ENCODE measurements at places on chromosomes 2 and 18.
A peak's percentile ranks its signal among the peaks of the same experiment; 100 is the strongest.

DNA sequence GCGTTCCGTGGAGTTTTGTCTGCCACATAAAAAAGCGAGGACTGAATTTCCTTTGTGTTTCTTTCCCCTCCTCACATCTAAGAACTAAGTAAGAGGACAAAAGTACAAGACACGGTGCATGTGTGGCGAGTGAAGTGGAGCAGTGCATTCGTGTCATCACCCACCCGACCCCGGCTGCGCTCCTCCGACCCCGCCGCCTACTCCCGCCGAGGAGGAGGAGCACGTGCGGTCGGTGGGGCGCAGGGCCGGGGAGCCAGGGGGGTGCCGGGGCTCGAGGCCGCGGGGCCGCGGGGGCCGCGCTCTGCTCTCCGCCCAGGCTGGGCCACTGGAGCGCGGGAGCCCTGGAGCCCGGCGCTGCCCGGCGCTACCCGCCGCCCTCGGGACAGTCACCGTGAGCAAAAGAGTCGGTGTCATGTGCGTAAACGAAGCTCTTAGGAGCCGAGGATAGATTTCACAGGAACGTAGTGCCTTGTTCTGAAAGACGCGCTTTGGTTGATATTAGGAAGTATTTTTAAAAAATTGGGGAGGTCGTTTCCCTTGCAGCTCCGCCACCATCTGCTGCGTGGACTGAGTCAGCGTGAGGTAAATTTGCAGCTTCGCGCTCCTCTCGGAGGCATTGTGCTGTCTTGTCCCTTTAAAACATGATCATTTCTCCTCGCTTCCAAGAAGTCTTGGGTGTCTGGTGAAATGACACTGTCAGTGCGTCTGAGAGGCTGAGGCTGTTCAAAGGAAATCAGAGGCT is 11.0 kb downstream of the TBR1 start:
- no peak for DNase-seq

- DNase-seq: no peak
Measured at GRCh38 chr2:158184001-158184400, 82.3 kb downstream of the UPP2 start.

- DNase-seq: peak; percentile 62
Measured at GRCh38 chr2:216302981-216303676, 69.2 kb downstream of the MARCHF4 start.

DNA sequence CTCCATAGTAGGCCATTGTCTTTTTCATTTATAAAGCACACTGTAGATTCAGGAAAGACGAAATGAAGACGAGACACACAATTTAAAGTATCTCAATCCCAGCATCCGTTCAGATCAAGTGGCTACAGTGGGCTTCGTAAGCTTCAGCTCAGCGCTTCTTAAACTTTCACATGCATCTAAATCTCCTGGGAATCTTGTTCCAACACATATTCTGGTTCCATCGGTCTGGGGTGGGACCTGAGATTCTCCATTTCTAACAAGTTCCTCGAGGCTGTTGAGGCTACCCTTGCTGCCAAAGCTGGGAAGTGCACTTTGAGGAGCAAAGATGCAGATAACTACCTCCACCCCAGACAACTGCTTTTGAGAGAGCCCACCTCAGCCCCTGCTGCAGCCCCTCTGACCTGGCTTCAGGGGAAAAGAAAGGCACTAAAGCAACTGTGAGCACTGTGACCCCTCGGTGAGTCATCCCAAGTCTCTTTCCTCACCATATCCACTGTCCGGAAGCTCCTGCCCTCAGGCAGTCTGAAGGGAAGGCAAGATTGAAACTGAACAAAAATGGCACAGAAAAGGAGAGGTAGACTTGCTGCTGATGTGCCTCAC is 201.1 kb upstream of the FBXO11 start:
- peak; percentile 46 for DNase-seq

GRCh38 chr2:98518101-98518500 is 73.4 kb downstream of the INPP4A start:
- no peak for DNase-seq
